ENCODE measurements at places on chromosomes 5 and 9.

- no peak for DNase-seq
These were observed 103.3 kb upstream of the FSTL4 start for GRCh38 chr5:133715616-133716015.

DNA sequence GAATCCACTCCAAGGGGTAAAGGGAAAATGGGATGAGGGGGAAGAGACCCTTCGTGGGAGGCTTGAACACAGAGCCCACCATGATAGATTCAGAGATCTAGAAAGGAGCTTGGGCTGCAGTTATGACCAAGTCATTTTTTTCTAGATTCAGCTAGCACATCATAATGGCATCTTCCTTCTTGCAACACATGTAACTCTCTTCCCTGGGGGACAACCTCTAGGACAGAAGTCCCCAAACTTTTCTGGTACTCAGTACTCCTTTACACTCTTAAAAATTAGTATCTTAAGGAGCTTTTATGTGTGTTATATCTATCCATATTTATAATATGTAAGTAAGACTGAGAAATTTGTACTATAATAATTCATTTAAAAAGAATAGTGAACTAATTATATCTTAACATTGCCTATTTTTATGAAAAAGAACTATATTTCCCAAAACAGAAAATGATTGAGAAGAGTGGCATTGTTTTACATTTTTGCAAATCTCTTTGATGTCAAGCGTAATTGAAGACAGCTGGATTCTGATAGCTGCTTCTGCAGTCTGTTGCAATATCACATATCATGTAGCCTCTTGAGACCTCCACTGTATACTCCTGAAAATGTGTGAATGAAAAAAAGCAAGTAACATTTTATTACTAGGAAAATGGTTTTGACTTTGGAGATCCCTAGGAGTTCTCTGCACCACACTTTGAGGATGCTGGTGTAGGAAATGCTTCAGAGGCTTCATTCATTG is 875 bp downstream of the ACO1 start:
- peak; percentile 32 for DNase-seq

GRCh38 chr5:43432486-43433375 is 20.5 kb upstream of the CCL28 start:
- peak; percentile 88 for DNase-seq

GRCh38 chr5:132301344-132302271 is 7.4 kb downstream of the SLC22A4 start:
- no peak for DNase-seq

DNA sequence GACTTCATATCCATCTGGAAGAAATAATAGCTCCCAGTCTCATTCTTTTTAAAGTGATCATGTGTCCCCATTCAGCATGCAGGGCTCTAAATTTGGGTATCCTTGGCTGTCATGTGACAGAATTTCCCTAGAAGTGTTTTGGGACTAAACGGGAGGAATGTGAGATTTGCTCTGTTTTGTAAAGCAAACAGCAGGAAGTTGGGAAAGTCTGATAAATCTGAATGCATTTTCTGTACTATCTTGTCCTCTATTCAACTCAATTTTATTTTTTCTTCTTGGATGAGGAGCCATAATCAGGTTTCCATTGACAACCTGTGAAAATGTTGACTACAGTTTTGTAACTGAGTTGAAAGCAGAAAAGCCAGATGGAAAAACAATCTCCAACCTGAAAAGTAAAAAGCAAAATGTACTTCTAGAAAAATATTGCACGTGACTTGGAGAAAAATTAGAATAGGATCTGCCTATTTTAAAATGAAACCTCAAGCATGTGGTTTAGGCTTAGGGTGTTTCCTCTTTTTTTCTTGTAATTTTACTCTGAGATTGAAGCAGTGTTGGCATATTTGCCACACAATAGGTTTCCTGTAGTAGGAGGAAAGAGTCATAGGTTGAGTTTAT is 76.2 kb upstream of the IL6ST start:
- no peak for DNase-seq
